ENCODE measurements at places on chromosomes 2 and 18.
A peak's percentile ranks its signal among the peaks of the same experiment; 100 is the strongest.

GRCh38 chr18:76697441-76697901 lies 124.9 kb upstream of the ZNF236 start:
- no peak for DNase-seq

- no peak for DNase-seq
Measured at GRCh38 chr18:51653507-51654213, 456.2 kb upstream of the MEX3C start.

DNA sequence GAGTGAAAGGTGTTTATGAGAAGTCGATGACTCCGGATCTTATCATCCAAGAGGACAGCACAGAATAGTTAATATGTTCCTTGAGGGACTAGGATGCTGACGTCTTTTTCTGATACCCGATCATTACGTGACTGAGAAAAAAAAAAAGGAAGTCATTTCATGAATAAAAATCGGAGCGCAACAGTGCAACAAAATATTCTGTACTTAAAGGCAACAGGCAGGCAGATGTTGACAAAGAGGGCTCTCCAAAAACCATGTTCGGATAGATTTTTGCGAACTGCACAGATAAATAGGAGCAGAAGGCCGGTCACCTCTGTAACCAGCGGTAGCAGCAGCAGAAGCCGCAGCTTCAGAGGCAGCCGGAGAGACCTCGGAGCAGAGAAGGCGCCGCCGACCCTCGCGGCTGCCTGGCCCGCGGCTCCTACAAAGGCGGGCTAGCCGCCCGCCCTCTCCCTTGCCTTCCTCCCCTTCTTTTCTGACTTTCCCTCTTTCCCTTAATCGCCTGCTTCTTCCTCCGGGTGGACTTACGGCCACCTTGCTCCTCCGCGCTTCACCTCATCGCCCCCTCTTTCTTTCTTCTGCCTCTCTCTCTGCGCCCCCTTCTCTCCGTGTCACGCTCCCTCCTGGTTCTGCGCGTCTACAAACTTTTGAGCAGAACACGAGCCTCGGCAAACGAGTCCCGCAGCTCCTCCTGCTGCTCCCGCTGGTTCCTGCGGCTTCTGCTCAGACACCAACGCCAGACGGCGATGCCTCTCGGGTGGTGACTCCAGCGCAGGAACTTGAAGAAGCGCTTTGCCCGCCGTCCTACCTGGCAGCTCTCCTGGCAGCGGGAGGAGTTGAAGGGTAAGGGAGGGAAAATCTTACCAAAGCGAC lies at the start of gene ADCYAP1:
TSS of gene ADCYAP1 (plus strand) at position 654 of the 873 bp plus-strand sequence. CDS start 516 bp downstream, outside the sequence.
- no peak for DNase-seq

DNA sequence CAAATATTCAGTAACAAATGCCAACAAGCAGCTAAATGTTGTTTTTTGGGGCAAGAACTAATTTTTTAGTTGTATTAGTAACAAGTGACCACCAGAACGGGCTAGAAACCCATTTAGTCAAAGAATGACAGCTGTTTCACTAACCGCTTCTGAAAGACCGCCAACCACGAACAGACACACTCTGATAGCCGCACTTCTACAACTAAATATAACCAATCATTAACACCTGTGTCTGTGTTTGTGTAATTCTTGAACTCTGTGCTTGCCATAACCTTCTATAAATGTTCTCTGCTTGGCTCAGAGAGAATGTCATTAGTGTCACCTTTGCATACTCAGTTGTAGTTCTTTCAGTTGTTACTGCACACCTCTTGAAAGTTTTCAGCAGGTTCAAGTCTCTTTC lies 526.3 kb upstream of the LRRTM1 start:
- DNase-seq = no peak

DNA sequence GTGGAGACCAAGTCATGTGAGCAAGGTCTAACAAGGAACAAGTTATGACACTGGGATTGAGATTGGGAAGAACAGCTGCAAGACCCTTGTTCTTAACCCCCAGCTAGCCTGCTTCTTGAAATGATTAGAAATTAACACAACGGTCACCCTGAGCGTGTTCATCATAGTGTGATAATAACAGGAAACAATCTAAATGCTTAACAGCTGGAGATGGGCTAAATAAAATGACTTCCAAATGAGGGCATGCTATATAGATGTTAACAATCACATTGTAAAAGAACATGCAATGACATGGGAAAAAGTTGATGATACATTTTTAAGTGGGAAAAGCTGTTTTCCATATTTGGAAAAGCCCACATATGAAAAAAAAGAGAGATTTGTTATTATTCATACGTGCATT lies 47.6 kb downstream of the RPL37A start:
- DNase-seq = no peak

DNA sequence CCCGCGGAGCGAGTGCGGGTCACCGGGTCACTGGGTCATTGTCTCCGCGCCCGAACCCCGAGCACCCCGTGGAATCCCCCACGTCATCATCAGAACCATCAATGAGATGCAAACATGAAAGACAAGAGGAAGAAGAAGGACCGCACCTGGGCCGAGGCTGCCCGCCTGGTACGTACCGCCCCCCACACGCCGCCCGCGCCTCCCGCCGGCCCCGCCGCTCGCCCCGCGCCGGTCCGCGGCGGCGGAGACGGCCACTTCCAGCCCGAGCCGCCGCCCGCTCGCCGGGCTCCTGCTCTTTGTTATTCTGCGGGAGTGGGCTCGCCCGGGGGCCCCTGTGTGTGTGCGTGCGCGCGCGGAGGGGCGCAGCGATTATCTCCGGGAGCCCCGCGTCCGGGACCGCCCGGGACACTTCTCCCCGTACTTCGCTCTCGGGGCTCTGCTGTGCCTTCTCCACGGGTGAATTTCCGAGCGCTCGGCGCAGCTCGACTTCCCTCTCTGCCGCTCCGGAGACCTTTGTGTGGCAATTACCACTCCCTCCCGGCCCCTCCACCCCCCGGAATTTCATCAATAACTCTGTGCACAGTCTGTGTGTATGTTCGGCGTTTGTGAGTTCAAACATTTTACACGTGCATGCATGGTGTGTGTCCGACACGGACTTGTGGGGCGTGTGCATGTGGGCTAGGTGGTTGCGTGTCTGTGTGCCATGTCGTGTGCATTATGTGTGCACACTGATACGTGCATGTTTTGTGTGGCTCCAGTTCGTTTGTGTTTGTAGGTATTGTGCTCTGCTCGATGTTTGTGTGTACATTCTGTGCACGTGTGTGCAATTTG lies 714 bp downstream of the ASXL3 start:
- no peak for DNase-seq

DNA sequence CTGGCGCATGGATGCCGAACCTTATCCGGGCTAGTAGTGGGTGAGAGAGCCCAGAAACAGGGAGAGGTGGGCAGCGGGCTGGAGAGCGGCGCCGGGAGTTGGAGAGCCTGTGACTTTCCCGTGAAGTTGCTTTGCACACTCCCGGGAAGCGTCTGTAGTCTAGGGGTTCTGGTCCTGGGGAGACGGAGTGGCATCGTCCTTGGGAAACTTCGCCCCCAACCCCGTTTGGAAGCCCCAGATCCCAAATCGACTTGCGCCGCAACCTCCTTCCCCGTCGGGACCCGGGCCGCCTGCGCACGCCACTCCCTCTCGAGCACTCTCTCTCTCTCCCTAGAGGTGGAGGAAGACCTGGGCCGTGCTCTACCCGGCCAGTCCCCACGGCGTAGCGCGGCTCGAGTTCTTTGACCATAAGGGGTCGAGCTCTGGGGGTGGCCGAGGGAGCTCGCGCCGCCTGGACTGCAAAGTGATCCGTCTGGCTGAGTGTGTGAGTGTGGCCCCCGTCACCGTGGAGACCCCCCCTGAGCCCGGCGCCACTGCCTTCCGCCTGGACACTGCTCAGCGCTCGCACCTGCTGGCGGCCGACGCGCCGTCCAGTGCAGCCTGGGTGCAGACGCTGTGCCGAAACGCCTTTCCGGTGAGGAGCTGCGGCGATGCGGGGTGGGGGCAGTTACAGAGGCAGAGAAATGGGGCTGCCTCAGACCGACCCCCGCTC lies 456 bp downstream of the DOK1 start:
- peak; percentile 44 for DNase-seq

- no peak for DNase-seq
Measured at GRCh38 chr2:45814951-45815621, 163.6 kb downstream of the PRKCE start.

DNA sequence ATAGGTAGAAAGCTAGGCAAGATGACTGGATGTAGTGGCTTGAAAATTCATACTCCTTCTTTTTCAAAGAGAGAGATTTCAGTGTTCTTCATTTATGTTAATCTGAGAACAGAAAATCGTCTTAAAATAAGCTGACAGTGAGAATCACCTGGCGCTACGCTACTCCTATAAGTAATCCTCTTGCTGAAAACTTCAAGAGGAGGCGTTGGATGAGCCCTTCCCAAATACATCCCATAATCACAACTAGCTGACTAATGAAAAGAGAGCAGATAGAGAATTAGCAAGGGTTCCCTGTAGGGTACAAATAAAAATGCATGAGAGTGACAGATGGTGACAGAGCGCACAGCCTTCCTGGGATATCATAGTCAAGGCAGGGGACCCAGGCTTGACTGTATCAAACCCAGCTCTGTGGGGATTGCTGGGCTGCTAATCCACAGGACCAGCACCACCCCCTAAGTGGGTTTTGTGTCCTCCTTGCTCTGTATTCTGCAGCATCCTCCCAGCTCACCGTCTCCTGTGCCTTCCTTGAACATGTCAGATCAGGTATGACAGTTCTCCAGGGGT lies 280.2 kb downstream of the SP3 start:
- no peak for DNase-seq

- DNase-seq = no peak
Measured at GRCh38 chr18:13726972-13727331, 479 bp downstream of the RNMT start.

- no peak for DNase-seq
Measured at GRCh38 chr2:71742953-71743601, 289.7 kb downstream of the DYSF start.

GRCh38 chr2:10267551-10268465 lies 34.9 kb upstream of the HPCAL1 start:
- DNase-seq = no peak

GRCh38 chr2:112939425-112939824 lies 28.5 kb downstream of the IL37 start:
- no peak for DNase-seq

GRCh38 chr2:27489118-27489497 lies 435 bp downstream of the IFT172 start:
- DNase-seq = peak; percentile 16

DNA sequence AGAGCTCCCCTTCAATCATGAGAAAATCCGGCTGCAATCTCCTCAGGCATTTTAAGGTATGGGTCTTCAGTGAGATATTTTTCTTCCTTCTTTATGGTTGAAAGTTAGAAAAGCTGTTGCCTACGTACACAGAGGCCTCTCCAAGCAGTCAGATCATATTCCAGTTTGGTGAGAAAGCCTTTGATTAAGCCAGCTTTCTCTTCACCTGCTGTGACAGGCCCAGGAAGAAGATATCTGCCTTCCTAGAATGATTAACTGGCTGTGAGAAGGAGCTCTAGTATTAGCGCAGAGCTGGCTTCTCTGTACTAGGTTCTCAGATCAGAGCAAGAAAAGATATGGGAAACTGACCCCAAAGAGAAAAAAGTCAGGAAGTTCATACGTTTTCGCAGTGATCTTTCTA lies 585.0 kb upstream of the CHAC2 start:
- no peak for DNase-seq

GRCh38 chr2:159214325-159214865 lies 72.1 kb downstream of the WDSUB1 start:
- DNase-seq = no peak

- DNase-seq = no peak
Measured at GRCh38 chr2:219681694-219682300, 54.4 kb downstream of the SLC4A3 start.

DNA sequence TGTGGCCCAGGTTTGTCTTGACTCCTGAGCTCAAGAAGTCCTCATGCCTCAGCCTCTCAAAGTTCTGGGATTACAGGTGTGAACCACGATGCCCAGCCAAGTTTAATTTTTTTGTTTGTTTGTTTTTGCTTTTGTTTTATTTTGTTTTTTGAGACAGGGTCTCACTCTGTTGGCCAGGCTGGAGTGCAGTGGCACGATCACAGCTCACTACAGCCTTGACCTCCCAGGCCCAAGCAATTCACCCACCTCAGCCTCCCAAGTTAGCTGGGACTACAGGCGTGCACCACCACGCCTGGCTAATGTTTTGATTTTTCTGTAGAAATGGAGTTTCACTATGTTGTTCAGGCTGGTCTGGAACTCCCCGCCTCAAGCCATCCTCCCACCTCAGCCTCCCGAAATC lies 29.4 kb upstream of the RAB1A start:
- DNase-seq = no peak

Data from suppressor macrophage treated with lipopolysaccharide for 4 hours (primary cell).